Activated CD4-positive, alpha-beta T cell treated with anti-CD3 and anti-CD28 coated beads, Interleukin-2, amount 10 ng/mL, durations not matched to agents 7 days and 5 days (primary cell): ENCODE measurements at places on chromosomes 1 and 21.

DNA sequence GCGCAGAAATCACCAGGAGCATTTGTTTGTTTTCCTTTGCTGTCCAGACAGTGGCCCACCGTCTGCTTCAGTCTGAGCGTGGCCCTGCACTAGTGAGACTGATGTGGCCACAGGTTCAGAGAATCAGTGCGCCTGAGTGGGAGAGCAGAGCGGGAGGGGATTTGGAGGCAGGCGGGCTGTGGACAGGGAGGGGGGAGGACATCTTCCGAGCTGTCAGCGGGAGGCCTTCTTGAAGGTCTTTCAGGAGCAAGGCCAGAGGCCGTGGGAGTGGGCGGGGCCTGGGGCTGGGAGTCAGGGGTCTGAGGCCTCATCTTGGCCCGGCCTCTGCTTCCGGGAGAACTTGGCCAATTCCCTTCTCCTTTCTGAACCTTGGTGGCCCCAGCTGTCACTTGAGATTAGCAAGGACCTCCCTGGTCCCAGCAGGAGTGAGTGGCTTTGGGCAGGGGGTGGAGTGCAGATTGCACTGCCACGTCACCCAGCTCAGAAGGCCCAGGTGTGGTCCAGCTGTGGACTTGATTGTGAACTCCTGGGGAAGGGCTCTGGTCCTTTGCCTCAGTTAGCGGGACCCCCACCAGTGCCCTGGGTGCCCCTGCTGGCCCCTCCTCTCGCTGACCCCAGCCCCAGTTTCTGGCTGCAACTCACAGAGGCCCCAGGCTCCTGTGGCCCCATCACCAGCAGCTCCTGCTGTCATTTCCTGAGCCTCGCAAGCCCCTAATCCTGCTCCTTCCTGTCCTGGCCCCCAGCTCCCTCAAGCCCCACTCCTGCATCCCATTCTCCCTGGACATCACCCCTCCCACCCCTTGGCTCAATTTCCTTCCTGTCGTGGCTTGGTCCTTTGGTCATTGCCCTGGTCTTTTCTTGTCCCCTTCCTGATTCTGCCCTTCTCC, 8.4 kb downstream of the TNFRSF1B start:
- peaks cover 52% of the 10 kb centered on the region for H3K36me3 ChIP-seq
- no peaks in the 10 kb centered on the region for H3K27me3 ChIP-seq
- no peak for DNase-seq
- peak overlapping the region; percentile 72 for H3K4me3 ChIP-seq

DNA sequence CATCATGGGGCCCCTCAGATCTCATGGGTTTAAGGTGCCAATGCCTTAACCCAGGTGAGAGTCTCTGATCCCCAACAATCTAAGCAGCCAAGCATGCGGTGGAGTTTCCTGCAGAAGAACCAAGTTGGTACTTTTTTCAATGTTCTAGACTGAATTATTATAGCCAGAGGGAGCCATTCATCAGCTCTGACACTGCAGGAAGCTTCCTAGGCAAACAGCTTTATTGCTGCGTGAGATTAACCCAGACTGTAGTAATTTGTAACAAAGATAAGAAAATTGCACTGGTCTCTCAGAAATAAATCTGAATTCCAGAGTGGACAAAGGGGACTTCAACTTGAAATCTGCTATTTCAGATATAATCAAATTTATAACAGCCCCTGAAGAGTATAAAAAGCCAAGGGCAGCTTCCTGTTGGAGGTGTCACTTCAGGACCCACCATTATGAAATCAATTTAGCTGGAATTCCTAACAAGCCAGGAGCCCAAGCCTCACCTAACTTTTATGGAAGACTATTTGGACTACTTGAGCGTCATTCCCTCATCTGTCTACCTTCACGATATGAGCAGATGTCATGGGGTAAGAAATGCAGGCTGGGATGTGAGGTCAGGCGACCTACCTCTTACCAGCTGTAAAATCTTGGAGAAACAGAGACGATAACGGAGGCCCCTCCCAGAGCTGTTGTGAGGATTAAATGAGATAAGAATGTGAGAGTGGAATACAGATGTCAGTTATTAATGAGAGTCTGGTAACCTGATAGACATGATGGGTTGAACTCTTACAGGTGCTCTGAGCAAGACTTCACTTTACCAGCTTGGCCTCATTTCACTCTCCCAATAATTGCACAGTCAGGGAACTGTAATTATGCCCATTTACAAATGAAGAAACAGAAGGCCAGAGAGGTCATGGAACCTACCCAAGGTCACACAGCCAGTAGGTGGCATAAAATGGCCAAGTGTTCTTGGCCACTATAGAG, 135.1 kb downstream of the RRAGC start:
- H3K36me3 ChIP-seq, result no peaks in the 10 kb centered on the region
- H3K4me3 ChIP-seq, result no peak overlapping the region
- no peak for DNase-seq
- H3K4me1 ChIP-seq, result no peaks in the 10 kb centered on the region
- H3K27ac ChIP-seq, result no peak overlapping the region
- peaks cover 45% of the 10 kb centered on the region for H3K27me3 ChIP-seq

- no peak overlapping the region for H3K4me3 ChIP-seq
- H3K27me3 ChIP-seq, result peaks cover 11% of the 10 kb centered on the region
- no peaks in the 10 kb centered on the region for H3K4me1 ChIP-seq
- H3K27ac ChIP-seq, result no peak overlapping the region
Observed at GRCh38 chr21:25313829-25314228, 293.5 kb downstream of the MRPL39 start.

- H3K4me3 ChIP-seq, result no peak overlapping the region
- no peak overlapping the region for H3K27ac ChIP-seq
- H3K27me3 ChIP-seq, result peaks cover 31% of the 10 kb centered on the region
- DNase-seq, result no peak
- H3K36me3 ChIP-seq, result no peaks in the 10 kb centered on the region
- no peaks in the 10 kb centered on the region for H3K4me1 ChIP-seq
Observed at GRCh38 chr1:37605061-37605650, 9.4 kb upstream of the GNL2 start.

DNA sequence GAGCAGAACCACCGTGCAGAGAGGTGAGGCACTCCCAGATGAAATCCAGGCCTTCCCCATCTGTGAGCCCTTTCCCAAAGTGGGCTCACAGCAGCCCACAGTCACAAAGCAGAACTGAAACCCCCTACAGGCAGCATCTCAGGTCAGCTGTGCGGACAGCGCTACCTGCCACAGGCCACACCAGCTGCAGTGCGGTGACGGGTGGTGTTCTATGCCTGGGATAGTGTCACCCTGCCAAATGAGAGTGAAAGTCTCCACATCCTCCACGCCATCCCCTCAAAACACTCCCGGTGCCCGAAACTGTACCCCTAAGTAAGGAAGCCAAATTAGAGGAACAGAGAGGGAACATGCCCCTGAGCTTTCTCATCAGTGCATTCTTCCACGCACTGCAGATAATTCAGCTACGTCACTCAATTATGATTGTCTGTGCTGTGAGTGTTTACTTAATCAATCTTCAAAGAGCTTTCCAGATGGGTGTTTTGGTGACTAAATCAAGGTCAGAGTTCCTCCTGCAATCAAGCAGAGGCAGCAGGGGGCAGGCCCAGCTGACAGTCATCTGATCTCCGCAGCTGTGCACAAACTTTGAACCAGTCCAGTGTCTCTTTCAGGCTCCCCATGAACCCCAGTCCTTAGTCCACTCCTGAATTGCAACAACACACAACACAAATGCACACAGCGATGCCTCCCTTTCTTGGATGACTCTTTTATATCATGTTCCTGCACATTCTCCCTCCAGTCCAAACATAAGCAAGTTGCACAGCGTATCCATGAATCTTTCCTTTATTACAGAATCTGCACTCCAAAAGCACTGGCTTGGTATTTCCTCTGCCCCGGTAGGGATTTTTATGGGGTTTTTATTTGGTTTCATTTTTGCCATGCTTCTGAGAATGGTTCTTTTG, 150.0 kb downstream of the TOMM20 start:
- DNase-seq, result peak; percentile 31
- peaks cover 5% of the 10 kb centered on the region for H3K36me3 ChIP-seq
- no peaks in the 10 kb centered on the region for H3K27me3 ChIP-seq
- peak overlapping the region; percentile 87 for H3K27ac ChIP-seq

- H3K4me3 ChIP-seq, result peak within 1 kb of the TSS; percentile 87
- H3K27me3 ChIP-seq, result no peaks in the 10 kb centered on the region
- H3K36me3 ChIP-seq, result no peaks in the 10 kb centered on the region
- H3K4me1 ChIP-seq, result peaks cover 19% of the 10 kb centered on the region
Observed at GRCh38 chr1:220089650-220090556, at the start of gene BPNT1. BPNT1 (minus strand) TSS chr1:220089788; CDS start chr1:220079846, 9,942 bp downstream.

DNA sequence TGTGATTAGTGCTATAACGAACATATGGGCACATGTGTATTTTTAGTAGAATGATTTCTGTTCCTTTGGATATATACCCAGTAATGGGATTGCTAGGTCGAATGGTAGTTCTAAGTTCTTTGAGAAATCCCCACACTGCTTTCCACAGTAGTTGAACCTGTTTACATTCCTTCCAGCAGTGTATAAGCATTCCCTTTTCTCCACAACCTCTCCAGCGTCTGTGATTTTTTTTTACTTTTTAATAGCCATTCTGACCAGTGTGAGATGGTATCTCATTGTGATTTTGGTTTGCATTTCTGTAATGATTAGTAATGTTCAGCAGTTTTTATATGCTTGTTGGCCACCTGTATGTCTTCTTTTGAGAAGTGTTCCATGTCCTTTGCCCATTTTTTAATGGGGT, 81.8 kb upstream of the SLC44A3 start:
- H3K27me3 ChIP-seq, result peaks cover 4% of the 10 kb centered on the region
- peaks cover 9% of the 10 kb centered on the region for H3K4me1 ChIP-seq
- H3K27ac ChIP-seq, result no peak overlapping the region
- DNase-seq, result no peak
- H3K4me3 ChIP-seq, result no peak overlapping the region
- H3K36me3 ChIP-seq, result no peaks in the 10 kb centered on the region

GRCh38 chr1:55056632-55056992, 17.3 kb downstream of the PCSK9 start:
- DNase-seq, result no peak
- H3K4me1 ChIP-seq, result peaks cover 11% of the 10 kb centered on the region
- H3K4me3 ChIP-seq, result no peak overlapping the region
- no peak overlapping the region for H3K27ac ChIP-seq

DNA sequence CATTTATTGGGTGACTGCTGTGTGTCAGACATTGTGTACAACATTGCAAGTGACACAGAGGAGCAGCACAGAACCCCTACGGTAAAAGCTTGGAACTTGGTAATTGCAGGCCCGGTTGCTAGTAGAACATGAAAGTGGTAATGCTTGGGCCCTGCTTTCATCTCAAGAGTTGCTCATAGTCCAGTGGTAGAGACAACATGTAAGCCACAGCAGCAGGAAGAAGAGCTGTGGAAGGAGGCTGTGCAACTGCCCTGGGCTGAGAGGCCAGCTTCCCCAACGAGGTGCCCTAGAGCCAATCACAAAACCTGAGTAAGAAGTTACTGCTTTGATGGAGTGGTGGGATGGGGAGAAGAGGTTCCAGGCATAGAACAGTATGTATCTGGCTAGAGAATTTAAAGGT, 18.4 kb downstream of the CNIH4 start:
- H3K4me1 ChIP-seq, result peaks cover 66% of the 10 kb centered on the region
- peaks cover 84% of the 10 kb centered on the region for H3K36me3 ChIP-seq
- no peak for DNase-seq
- H3K27ac ChIP-seq, result peak overlapping the region; percentile 81
- H3K4me3 ChIP-seq, result no peak overlapping the region

DNA sequence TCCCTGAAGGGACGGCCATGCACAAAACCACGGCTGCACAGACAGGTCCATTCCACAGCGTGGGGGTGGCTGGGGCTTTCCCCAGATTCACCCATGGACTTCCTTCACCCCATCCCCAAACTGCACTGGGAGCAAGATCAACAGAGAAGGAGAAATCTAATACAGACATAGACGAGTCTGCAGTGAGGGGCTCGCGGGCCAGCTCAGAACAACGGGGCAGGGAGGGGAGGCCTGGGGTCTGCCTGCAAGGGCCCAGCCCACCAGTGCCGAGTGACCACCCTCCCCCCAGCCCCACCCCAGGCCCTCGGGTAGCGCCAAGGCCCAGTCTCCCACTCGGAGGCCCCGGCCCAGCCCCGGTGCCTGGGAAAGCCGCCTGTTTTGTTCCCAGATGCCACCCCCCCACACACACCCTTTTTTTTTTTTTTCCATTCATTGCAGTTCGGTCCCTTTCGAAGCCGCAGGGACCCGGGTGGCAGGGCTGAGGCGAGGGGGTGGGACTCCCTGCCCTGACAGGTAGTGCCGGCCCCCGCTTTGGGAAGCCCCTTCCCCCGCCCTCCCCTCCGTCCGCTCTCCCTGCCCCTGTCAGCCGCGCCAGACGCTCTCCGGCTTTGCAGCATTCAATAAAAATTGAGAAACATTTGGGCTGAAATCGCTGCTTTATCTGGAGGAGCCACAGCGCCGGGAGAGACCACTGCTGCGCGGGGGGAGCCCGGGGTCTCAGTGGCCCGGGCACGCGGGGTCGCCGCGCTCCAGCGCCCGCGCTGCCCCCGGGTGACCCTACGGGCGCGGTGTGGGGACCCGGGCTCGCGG, 543 bp upstream of the EPHB2 start:
- no peak for DNase-seq
- H3K27ac ChIP-seq, result no peak overlapping the region
- H3K4me3 ChIP-seq, result peak overlapping the region; percentile 28
- H3K27me3 ChIP-seq, result peaks cover 47% of the 10 kb centered on the region
- H3K36me3 ChIP-seq, result no peaks in the 10 kb centered on the region

DNA sequence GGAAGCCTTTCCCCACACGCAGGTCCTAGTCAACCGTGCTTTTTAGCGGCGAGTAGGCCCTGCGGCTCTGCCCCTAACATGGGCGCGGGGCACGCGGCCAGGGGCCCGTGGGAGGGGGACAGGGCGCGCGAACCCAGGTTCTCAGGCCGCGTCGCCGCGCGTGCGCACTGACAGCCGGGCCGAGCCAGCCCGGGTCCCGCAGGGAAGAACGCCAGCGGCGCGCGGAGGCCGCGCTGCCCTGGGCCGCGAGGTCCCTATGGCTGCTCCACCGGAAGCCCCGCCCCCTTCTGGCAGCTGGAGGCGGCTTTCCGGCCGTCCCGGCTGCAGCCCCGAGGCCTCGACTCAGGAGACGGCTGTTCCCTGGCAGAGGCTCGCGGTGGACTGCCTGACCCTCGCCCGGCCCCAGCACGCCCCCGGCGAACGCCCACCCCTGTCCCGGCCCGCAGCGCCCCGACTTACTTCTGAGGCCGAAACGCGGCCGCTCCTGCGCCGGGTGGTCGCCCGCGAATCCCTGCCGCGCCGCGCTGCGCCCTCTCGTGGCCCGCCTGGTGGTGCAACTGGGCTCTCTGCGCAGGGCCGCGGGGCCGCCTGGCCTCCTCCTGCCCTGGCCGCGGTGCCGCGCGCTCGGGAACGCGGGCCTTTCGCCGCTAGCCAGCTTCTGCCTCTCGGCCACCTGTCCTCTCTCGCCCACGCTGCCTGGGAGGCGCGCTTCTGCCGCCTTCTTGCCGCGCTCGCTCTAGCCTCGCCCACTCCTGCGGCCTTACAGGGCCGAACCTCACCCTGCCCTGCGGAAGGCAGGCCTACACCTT, 16.6 kb upstream of the RIPPLY3 start:
- peaks cover 2% of the 10 kb centered on the region for H3K36me3 ChIP-seq
- H3K27me3 ChIP-seq, result no peaks in the 10 kb centered on the region

- H3K4me3 ChIP-seq, result no peak overlapping the region
- peak; percentile 13 for DNase-seq
- H3K27ac ChIP-seq, result no peak overlapping the region
- H3K27me3 ChIP-seq, result peaks cover 76% of the 10 kb centered on the region
Observed at GRCh38 chr1:38815903-38816627, 43.5 kb downstream of the RRAGC start.

GRCh38 chr1:19038096-19038495, 81.6 kb upstream of the IFFO2 start:
- H3K36me3 ChIP-seq, result no peaks in the 10 kb centered on the region
- no peak for DNase-seq
- H3K27ac ChIP-seq, result no peak overlapping the region
- H3K4me1 ChIP-seq, result no peaks in the 10 kb centered on the region
- H3K27me3 ChIP-seq, result peaks cover 16% of the 10 kb centered on the region

- H3K27ac ChIP-seq, result no peak overlapping the region
- peaks cover 3% of the 10 kb centered on the region for H3K27me3 ChIP-seq
- no peak overlapping the region for H3K4me3 ChIP-seq
Observed at GRCh38 chr21:41557884-41558283, 49.9 kb upstream of the TMPRSS2 start.
